Daoy (cell line): ENCODE measurements at places on chromosomes 1 and 21. TPM values are rescaled to one million over a fixed set of nuclear protein-coding genes. Genes with fewer than 3 reads are reported as not detected.

The SPRR2A gene
- not detected in 2 replicates for total RNA-seq

GRCh38 chr21:33055991-33056390 lies 13.9 kb upstream of the OLIG1 start:
- DNase-seq, result no peak

The TNFRSF4 gene
- total RNA-seq, result not detected in 2 replicates

DNA sequence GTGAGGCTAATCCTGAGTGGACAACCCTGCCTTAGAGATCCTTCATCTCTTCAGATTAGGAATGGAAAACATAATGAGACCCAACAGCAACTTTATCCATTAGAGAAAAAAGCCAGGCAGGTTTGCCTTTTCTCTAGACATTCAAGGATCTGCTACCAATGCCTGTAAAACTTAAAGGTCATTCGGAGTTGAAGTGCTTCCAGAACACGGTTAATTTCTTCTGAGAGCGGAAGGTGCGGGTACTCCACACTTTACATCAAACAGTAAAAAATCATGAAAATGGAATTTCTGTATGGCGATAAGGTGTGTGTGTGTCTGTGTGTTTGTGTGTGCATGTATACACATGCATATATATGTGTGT lies 65.2 kb upstream of the PRKACB start:
- no peak for DNase-seq

The PHTF1 gene
- total RNA-seq, result 89.4 and 93.0 TPM in 2 replicates
